Hypothalamus (tissue), 51 donors: ENCODE measurements at places on chromosomes 2 and 18.

DNA sequence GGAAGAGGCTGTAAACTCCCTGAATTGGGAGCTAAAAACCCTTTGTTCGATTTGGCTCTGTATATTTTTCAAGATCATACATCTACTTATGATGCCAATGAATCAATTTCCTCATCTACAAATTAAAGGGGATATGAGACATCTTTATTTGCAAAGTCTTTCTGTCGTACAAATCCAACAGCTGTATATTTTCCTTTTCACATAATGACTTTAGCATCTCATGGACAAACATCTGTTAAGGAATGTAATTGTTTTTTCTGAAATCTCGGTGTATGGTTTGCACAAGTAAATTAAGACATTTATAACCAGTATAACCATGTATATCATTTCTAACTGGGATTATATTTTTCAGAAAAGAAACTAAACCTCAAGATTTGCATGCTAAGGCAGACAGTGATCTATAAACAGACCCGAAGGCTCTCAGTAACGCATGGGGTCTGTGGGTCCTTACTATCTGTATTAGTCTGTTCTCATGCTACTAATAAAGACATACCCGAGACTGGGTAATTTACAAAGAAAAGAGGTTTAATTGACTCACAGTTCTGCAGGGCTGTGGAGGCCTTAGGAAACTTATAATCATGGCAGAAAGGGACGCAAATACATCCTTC lies 130.8 kb downstream of the SLC8A1 start:
- no peak for DNase-seq

DNA sequence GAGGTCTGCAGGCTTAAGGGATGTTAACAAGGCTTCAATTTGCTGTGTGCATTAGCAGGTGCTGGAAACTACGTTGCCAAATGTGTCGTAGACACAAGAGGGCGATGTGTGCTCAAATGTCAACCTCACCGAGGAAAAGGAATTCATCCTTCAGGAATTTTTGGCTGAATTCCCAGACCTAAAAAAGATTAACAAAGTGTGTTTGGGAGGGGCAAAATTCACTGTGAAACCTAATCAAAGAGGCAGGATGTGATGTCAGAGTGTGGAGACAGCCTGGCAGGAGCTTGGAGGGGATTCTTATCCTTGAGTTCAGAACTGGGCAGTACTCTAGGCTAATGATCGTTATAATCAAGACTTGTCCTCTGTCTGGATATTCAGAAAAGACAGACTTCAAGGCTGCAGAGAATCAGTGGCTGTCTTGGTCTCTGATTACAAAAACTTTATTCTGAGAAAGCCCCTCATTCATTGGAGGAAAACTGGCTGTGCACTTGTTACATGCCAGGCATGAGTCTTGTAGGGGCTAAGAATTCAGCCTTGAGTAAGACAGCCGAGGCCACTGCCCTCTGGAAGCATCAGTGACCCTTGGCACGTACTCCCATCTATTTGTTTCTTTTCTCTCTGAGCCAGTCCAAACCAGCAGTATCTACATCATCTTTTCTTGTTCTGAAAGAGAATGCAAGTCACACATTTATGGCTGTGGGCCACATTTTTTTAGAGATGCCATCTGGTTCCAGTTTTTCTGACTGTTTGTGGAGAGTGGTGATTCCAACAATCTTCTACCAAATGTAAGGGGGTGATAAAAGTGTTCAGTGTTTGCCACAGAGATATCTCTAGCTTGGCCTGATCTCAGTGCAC lies 18.7 kb upstream of the SCYGR1 start:
- no peak for DNase-seq

- DNase-seq = no peak
These were observed 544.0 kb upstream of the FAM98A start for GRCh38 chr2:34143149-34143548.

DNA sequence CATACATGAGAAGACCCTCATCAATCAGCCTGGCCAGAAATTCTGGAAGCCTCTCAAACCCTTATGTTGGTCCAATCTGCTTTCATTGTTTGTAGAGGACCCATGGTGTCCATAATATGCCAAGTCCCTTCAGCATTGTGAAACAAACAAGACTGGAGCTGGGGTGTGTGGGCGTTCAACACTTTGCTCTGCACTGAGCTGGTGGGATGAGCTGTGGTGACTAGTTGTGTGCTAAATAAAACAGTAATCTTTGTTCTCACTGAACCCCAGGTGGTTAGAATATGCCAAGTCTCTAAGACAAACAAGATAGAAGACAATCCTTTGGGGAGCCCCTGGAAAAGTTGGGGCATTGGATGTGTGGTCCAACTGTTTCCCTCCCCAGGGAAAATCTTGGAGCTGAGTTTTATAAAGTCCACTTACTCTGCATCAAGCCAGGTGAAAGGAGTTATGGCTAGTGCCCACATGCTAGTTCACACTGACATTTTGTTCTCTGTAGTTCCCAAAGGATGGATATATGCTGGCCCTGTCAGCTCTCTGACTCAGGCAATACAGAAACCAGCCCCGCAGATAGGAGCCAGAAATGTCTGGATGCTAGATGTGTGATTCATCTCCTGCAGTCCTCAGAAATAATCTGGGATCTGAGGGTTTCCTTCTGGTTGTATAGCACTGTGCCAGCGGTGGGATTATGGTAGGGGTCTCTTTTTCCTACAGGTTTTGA lies 260.2 kb downstream of the TMX3 start:
- DNase-seq = no peak

GRCh38 chr2:149068225-149068995 lies 29.9 kb downstream of the LYPD6B start:
- no peak for DNase-seq

- DNase-seq = no peak
These were observed 341.6 kb downstream of the RIT2 start for GRCh38 chr18:42773870-42774269.

DNA sequence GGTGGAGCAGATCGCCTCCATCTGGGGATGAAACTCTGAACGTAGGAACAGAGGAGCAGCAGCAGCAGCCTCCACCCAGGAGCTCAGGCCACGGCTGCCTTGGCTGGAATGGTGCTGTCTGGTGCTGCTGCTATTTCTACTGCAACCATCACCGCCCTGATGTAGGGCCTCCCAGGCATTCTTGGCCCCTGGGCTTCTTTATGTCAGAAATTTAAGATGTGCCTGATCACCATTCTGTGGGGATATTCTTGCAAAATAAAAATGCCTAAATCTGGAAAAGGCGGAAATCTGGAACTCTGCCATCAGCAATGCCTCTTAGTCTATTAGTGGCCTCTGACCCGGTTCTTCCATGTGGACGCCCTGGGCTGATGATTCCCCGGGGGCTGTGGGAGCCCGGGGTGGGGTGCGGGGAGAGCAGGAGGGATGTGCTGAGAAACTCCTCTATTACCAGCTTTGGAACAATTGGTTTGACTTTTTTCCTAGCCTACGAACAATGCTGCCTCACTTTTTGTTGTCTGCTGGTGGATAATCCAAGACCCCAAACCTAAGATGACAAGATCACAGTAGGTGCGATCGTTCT lies 47.2 kb downstream of the FAM124B start:
- no peak for DNase-seq

DNA sequence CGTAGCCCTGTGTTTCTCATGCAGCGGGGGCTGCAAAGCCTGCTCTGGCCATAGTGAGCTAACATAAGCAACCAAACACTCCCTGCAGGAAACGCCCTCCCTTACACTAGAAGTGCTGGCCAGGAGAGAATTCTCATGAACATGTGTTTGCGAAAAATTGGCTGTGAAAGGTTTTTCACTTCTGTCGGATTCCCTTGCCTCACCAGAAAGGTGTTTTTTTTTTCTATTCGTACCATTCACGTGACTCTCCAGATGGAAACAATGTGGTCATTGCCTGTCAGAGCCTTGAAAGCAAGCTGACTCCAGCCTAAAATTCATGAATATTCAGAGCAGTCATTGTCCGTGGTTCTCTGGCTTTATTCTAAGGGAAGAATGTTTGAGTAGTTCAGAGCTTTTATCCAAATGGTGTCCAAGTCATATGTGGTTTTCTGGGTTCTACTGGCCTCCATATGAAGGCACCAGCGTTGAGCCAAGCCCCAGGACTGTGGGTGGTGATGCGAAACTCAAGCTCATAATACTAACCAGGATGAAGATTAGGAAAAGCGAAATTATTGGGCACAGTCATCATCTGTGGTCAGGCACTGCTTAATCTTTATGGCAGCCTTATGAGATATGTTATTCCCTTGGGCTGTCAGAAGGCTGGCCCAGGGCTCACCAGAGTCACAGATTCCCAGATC lies 236.4 kb downstream of the ALPK2 start:
- DNase-seq = no peak

GRCh38 chr2:161208527-161209139 lies 48.4 kb downstream of the TANK start:
- no peak for DNase-seq

GRCh38 chr2:233453111-233453915 lies 99.0 kb downstream of the DGKD start:
- no peak for DNase-seq

DNA sequence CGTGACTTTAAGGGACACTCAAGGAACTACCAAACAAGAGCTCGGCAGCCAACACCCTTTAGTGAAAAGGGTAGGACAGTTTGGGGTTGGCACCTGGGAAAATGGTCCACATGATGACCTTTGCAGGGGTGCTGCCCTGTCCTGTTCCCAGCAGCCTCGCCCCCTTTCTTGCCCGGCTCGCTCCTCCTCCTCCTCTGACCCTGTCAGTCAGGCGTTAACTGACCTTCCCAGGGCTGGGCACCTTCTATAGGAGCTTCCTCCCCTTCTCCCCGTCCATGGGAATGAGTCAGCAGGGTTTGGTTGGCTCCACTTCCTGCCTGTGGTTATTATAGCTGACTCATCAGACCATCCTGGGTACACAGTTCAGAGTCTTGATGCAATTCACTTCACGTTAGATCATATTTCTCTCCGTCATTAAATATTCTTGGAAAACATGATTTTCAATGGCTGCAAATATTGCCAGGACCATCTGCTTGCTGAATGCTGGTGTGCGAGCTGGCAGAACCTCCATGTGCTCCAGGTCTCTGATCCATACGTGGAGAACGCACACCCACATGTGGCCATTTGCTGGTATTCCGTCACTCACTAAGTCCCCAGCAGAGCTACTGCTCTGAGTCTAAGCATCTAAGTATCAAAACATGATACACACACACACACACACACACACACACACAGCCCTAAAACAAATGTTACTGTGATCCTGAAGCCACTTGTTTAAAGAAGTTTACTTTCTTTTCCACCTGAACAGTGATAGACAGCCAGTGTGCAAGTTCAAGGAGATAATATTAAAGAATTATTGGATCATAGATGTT lies 185.0 kb downstream of the ANAPC1 start:
- no peak for DNase-seq

DNA sequence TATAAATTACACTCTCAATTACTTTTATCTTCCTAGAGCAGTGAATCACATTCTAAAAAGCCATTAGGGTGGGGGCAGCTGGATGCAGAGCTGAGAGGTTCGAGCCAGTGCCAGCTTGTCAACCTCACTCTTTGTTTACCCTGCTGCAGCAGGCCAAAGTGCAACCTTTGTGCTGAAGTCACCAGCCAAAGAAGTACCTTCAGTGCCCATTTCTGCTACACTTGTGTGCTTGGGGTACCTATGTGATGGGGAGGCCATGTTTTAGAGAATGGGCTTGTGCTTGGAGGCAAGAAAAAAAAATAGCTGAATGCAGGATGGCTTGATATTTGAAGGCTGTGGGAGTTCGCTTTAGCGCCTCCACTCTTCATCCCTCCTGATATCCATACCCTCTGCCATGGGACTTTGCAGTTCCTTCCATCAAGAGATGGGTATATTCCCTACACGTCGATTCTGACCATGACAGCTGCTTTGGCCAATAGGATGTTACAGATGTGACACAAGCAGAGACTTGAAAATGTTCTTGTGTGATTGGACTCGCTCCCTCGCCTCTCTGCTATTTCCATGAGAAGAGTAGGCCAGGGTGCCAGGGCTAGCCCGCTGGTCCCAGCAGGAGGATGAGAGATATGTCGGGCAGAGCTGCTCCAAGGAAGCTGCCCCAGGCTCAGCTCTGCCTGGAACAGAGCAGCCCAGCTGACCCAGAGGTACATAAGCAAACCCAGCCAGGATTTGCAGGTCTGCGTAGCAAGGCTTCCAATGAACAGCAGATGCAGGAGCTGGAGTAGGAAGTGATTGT lies 12.7 kb upstream of the FZD5 start:
- DNase-seq = no peak

DNA sequence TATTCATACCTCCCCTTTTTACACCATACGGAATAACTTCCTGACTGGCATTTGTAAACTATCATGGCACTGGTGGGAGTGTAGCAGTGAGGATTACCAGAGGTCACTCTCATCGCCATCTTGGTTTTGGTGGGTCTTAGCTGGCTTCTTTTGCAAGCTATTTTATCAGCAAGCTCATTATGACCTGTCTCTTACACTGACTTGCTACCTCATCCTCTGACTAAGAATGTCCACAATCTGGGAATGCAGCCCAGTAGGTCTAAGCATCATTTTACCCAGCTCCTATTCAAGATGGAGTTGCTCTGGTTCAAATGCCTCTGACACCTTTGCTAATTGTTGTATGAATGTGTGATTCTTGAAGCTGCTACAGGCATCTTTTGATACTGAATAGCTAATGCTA lies 950.8 kb upstream of the SLC39A10 start:
- DNase-seq = no peak

- DNase-seq = no peak
These were observed 4.5 kb upstream of the TOGARAM2 start for GRCh38 chr2:28976584-28976983.

DNA sequence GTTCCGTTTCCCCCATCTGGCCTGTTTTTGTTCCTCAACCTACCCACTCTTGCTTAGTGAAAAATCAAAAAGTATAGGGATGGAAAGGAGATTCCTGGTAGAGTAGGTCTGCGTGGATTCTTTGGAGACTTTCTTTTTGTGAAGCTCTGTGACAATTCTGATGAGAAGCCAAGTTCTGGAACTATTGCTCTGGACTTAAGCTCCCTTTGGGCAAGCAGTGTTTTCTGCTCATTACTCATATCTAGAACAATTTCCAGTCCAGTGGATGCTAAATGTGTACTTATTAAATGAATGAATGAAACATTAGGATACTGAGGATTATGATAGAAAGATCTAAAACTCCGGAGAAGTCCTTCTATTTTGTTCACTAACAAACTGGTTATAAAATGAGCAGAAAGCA lies 76.5 kb downstream of the SOCS6 start:
- DNase-seq = no peak

- DNase-seq = no peak
These were observed 50.3 kb upstream of the EPC2 start for GRCh38 chr2:148594216-148594615.
